GM12864 (cell line): ENCODE measurements at places on chromosomes 12 and 14.

- no peak for DNase-seq
Measured at GRCh38 chr14:49512147-49512551, 74.0 kb downstream of the RPS29 start.

DNA sequence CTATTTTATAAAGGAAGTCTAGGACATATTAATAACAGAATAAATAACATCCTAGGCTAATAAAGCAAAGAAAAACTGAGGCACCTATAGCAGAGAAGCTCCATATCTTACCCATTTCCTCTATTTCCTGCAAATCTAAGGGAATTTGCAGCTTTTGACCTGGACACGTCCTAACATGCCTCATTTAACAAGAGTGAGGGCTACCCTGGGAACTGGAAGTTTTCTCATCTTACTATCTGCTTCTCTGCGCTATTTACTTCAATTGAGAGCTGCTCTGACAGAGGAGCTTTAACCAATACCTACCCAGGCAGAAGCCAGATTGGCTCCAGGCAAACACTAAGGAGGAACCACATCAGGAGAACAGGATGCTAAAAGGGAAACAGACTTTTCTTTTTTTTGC is 5.7 kb downstream of the YBX3 start:
- no peak for DNase-seq

DNA sequence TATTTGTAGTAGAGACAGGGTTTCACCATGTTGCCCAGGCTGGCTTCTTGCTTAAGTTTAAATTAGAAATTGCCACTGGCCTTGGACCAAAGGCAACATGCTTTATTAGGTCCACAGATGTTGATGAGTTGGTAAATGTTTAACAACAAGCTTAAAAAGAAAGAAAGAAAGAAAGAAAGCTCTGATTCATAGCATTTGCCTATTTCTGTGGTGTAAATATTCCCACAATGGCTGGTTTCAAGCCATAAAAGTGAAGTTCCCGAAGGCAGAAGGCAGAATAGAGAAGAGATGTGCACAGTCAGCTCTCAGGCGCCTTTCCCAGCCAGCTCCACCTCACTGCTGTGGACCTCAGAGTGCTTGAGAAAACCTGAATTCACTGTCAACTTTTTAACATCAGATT is 26.4 kb downstream of the KCNK13 start:
- DNase-seq: no peak

- DNase-seq: no peak
Measured at GRCh38 chr12:108657130-108657745, 23.5 kb upstream of the SELPLG start.

GRCh38 chr14:75831455-75831854 is 150.3 kb downstream of the TGFB3 start:
- DNase-seq: no peak

DNA sequence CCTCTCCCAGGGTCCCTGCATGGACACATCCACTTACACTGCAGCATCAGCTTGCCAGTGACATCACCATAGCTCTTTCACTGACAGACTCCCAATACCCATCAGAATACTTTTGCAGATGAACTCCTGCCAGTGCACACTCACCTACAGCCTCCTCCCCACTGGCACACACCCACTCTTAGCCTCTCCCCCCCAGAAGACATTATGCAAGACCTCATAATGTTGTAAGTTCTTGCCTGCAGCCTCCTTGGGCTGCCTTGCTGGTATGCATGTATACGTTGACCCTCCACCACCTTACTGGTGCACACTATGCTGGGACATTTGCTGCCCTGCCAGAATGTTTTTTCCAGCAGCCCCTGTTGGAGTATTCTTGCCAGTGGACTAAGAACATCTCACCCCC is 324.2 kb downstream of the AEBP2 start:
- DNase-seq: no peak

DNA sequence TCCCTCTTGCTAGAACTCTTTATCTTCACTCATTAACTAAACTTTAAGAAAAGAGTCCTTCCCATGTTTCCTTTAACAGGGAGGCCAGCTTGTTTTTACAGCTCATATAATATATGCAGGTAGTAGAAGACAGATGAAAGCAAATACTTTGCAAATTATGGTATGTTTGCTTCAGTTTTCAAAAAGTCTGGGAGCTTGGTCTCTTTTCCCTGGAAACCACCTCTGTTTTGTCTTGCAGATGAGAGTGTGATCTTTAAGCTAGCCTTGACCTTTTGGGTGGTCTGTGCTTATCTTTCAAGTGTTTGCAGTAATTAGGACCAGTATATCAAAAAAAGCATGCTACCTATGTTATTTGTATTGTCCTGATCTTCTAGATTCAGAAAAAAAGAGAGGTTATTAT is 62.7 kb downstream of the ERC1 start:
- DNase-seq: no peak

DNA sequence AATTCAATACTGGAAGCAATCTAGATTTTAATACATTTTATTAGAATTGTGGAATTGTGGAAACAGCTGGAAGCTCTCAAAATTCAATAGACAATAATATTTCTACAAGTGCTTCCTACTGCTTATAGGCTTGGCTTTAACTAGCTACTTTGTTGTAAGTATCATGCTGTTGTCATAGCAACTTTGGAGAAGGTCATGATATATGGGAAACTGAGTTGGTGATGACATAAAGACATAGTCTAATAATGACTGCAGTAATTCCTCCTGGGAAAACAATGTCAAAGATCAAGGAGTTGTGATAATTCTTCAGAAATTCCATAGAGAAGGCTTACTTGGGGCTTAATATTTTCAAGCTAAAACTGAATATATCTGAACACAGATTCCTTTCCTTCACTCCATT is 266.6 kb downstream of the KIF21A start:
- DNase-seq: no peak

DNA sequence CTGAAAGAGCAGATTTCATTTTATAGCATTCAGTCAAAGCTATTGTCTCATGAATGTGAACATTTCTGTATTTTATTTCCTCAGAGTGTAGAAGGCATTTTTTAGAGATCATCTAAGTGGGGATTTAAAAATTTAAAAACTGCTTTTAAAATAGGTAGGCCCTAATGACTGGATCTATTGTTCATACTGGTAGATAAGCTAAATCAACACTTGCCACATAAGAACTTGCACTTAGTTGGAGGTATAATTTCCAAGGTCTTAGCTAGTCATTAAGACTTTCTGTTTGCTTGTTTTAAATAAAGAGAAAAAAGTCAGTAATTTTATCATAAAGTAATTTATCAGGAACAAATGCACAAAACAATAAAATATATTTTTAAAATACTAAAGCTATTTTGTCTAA is 75.2 kb upstream of the LMO3 start:
- no peak for DNase-seq

DNA sequence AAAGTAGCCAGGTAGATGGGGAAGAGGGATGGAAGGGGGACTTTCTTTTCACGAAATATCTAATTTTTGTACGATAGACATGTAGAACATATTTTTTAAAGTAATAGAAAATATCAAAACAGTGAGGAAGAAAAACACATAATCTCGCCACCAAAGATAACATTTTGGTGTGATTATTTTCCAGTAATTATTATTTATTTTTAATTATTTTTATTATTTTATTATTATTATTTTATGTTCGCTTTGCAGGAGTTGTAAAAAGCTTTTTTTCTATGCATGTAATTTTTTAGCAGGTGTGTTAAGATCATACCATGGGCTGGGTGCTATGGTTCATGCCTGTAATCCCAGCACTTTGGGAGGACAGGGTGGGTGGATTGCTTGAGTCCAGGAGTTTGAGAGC is 85.6 kb upstream of the CCND2 start:
- no peak for DNase-seq

DNA sequence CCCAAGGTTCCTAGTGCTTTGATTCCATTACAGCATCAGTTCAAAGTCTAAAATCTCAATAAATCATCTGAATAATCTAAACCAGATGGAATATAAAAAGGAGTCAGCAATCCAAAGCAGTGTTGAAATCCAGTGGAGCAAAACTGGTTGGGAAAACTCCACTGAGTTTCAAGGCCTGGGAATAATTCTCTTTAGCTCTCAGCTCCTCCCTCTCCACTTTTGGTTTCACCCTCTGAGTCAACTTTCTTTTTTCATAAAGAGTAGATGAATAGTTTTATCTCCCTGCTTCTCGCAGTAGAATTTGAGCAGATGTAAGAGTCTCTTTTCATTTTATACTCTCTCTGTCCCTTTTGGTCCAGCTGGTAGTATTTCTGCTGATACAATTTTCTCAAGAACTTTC is 338.6 kb downstream of the APAF1 start:
- DNase-seq: no peak

GRCh38 chr12:105384916-105385535 is 54.5 kb downstream of the C12orf75 start:
- DNase-seq: no peak
